Activated CD4-positive, CD25-positive, alpha-beta regulatory T cell (primary cell): ENCODE measurements at places on chromosomes 2 and 18.

DNA sequence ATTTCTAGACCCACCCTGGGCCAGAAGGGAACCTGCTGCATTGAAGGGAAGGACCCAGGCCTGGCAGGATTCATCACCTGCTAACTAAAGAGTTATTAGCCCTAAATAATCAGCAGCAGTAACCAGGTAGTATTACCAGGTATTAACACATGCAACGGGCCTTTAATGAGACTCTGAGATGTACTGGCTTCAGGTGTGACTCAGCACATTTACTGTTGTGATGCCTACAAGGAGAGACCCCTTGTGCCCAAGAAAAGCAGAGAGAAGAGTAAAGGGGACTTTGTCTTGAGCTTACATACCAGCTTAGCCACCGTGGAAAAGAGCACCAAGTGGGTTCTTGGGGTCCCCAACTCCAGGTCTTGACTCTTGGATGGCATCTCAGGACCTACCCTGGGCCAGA lies 243.1 kb upstream of the SLC39A10 start:
- DNase-seq = no peak

- no peak for DNase-seq
Observed at GRCh38 chr18:45056926-45057325, 376.2 kb downstream of the SETBP1 start.

- no peak for DNase-seq
Observed at GRCh38 chr18:54880395-54881105, 52.3 kb downstream of the RAB27B start.

DNA sequence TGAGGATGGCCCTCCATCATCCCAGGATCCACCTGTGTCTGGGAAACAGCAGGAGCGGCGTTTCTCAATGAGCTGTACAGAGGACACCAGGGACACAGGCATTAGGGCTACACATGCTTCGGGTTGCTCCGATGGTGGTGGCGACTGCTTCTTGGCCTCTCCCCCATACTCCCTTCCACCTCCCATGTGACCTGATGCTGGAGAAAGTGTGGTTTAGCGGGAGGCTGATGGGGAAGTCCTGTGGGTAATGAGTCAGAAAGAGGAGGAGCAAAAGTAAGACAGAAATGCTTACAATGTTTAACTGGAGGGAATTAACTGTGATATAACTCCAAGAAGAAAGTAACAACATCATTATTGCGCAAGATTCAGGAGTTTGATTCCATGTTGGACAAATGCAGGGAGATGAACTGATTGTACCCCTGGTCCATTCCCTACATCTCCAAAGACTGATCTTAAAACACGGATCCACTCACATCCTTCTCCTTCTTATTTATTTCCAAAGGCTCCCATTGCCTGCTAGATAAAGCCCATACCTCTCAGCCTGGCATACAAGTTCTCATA lies 186.6 kb downstream of the NRP2 start:
- DNase-seq = no peak

GRCh38 chr2:197940382-197940781 lies 136.0 kb downstream of the PLCL1 start:
- no peak for DNase-seq

- no peak for DNase-seq
Observed at GRCh38 chr2:120988700-120989511, 253.2 kb downstream of the GLI2 start.

GRCh38 chr2:40416486-40416885 lies 35.4 kb downstream of the SLC8A1 start:
- DNase-seq = no peak

DNA sequence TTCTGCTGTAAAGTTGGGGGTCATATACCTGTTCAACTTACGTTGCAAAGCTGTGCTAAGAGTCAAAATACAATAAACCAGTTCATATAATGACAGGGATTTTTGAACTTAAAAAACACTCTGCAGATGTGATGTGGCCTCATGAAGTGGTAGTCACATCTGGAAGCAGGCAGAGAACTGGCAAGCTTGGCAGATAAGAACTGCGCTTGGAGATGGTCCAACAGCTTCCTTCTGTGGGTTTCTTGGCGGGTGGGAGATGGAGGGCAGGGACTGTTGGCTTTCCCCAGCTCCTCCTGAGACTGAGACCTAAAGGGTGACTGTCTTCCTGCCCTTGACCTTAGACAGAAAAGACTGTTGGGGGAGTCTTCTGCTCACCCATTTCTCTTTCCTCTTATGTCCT lies 140.4 kb downstream of the CTIF start:
- DNase-seq = no peak

GRCh38 chr2:191864628-191865374 lies 17.9 kb upstream of the CAVIN2 start:
- no peak for DNase-seq

DNA sequence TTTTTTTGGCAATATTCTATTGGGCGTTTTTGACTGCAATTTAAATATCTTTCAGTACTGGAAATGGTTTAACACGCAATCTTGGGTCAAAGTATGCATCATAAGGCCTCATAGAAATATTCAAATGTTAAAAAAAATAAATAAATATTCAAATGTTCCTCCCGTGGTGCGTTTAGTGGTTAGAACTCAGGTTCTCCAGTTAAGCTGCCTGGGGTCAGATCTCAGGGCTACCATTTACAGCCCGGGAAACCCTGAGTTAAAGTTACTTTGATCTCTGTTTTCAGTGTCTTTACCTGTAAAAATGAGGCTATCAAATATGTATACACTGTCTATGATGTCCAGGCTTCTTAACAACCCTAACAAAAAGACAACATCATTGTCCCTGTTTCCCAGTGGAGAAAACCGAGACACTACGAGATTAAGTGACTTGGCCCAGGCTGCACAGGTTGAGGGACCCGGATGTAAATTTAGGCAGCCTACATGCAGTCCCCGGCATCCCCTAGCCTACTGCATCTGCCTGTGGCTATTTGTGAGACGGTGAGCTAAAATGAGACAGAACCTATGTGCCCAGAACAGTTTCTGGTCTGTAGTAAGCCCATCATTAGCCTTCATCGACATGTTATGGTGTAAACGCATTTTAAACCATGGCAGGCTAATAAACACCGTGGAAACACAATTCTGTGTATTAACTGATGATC lies 1.7 kb downstream of the FHL2 start:
- no peak for DNase-seq

GRCh38 chr2:64325852-64326577 lies 127.9 kb upstream of the LGALSL start:
- DNase-seq = peak; percentile 8

DNA sequence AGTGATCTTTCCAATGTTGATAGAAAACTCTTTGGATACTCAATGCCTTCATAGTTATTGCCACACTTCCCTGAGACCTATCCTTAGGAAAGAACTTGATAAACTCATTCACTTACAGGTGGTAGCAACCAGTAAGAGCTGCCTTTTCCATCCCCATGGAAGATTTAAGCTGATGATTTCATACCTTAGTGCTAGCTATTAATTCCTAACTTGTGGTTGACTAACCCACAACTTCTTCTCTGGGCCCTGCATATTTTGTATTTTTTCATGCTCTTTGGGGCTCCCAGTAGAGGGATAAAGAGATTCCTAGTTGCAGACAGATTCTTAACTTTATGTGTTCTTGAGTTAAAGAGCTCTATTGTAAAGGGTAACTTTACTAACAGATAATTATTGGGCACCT lies 25.2 kb upstream of the SIX3 start:
- DNase-seq = no peak

- no peak for DNase-seq
Observed at GRCh38 chr2:42788-43187, 3.5 kb downstream of the FAM110C start.

DNA sequence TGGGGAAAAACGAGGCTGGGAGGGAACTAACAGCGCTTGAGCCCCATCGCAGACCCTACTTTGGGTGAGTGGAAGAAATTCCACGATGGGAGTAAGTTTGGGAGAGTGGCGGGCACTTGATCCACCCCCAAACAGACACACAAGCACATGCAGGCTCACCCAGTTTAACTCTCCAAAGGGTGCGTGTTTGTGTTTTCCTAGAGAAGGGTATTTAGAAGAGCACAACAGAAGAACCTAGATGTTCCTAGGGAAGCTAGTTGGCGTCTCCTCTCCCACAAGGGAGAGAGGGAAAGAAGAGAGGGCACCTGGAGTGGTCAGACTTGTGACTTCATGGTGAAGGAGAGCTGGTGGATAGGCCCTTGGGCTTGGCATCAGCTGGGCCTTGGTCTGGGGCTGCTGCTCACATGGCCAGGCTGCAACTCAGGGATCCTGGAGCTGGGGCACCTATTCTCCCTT lies 3.2 kb downstream of the GATA6 start:
- DNase-seq = no peak

- no peak for DNase-seq
Observed at GRCh38 chr2:216661639-216662375, 28.6 kb downstream of the IGFBP2 start.

DNA sequence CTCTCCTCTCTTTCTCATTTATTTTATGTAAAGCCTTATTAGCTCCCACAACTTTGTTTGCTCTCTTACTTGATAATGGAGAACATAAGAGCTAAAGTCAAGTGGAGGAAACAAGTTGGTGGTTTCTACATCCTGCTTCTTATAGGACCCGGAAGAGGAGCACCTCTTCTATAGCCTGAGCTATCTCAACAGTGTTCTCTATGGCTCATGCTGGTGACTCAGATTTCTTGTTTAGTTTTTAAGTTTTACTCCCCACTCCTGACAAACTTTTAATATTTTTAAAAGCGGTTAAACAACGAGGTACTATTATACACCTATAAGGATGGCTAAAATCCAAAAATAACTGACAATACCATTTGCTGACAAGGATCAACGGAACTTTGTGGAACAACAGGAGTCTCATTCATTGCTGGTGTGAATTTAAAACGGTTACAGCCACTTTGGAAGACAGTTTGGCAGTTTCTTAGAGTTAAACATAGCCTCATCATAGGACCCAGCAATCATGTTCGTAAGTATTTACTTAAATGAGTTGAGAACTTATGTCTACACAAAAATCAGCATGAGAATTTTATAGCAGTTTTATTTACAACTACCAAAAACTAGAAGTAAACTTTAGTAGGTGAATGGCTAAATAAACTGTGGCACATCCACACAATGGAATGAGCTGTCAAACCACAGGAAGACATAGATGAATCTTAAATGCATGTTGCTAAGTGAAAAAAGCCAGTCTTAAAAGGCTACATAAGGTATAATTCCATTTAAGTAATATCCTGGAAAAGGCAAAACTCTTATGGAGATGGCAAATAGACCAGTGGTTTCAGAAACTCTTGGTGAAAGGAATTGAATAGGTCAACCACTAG lies 12.7 kb upstream of the CDC42EP3 start:
- no peak for DNase-seq

DNA sequence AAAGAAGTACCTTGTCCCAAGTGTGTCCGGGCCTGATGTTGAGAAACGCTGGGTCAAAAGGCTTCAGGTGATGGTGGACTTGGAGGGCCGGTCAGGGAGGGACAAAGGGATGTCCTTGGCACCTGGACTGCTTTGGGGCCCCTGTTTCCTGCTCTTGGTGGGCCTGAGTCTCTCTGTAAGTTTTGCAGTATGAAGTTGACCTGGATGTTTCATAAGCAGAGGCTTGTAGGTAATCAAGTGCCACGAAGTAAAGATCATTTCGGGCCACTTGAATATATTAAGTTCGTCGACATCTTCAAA lies 29.4 kb downstream of the ASAP2 start:
- DNase-seq = no peak

- DNase-seq = no peak
Observed at GRCh38 chr2:74142340-74142739, 5.4 kb downstream of the BOLA3 start.
